ENCODE measurements at places on chromosomes 2 and 18.

DNA sequence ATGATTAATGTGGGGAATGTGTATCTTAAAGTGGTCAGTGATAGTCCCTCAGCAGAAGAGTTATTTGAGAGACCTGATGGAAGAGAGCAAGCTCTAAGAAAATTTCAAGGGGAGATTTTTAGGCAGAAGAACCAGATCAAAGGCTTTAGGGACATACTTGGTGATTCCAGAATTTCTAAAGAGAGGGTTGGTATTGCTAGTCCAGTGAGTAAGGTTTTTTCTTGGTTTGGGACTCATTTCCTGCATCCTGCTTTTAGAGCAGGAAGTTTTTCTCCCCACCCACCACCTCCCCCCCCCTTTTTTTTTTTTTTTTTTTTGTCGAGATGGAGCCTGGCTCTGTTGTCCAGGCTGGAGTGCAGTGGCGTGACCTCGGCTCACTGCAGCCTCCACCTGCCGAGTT is 42.7 kb upstream of the DYSF start:
- no peak for DNase-seq

- peak; percentile 77 for DNase-seq
Measured at GRCh38 chr2:227871375-227871791, at the start of gene DAW1. Gene DAW1, plus strand, starts transcription at chr2:227871631. Its CDS starts 59 bp downstream, at chr2:227871690.

DNA sequence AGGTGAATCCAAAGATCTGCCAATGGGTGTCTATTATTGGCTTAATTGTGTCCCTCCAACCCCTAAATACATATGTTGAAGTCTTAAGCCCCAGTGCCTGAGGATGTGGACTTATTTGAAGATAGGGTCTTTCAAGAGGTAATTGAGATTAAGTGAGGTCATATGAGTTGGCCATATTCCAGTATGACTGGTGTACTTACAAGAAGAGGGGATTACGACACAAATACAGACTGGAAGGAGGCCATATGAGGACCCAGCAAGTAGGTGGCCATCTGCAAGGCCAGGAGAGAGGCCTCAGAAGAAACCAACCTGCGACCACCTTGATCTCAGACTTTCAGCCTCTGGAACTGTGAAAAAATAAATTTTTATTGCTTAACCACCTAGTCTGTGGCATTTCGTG is 121.1 kb upstream of the FN1 start:
- peak; percentile 28 for DNase-seq

GRCh38 chr18:7521226-7521856 is 45.8 kb upstream of the PTPRM start:
- no peak for DNase-seq

DNA sequence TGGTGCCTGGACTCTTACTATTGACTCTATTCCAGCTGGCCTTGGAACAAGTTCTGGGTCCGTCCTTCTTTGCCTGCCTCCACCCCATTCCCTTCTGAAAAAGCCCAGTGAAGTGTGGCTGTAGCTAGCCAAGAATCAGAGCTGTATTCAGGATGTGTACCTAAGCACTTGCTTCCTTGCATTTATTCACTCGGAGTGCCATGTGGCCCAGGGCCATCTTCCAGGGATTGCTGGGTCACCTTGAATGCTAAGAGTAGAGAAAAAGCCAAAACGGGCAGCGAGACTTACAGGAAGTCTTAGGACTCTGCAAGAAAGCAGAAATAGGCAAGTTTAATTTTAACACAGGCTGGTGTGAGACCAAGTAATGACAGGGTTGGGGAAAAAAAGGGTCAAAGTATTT is 4.1 kb downstream of the ITGA6 start:
- no peak for DNase-seq

DNA sequence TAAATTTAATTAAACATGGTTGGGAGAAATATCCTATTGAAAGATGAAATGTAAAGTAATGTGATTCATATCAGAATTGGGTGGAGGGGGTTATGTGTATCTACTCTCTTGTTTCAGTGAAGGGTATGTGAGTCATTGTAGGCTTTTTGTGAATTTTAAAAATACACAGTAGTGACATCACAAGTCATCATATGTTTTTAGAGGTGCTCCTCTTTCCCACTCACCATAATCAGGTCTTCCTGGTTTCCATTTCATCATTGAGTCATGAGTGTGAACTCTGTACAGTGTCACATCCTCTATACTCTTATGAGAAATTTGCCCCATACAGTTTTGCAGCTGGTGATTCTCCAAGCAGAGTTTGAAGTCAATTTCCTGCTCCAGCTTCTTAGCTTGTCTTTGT is 18.8 kb downstream of the FSIP2 start:
- no peak for DNase-seq

GRCh38 chr2:37394263-37394662 is 49.8 kb downstream of the QPCT start:
- no peak for DNase-seq

- no peak for DNase-seq
Measured at GRCh38 chr2:223976635-223977226, 19.5 kb downstream of the MRPL44 start.

DNA sequence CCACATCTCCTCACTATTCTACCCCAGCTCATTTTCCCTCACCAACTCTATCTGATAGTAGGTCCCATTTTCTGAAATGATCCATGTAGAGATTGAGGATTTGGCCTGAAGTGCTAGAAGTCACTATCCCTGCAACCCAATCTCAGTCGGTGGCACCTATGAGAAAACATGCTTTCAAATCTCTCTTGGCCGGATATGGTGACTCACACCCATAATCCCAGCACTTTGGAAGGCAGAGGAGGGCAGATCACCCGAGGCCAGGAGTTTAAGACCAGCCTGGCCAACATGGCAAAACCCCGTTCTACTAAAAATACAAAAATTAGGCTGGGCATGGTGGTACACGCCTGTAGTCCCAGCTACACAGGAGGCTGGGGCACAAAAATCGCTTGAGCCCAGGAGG is 19.1 kb upstream of the MARCHF4 start:
- DNase-seq: no peak

DNA sequence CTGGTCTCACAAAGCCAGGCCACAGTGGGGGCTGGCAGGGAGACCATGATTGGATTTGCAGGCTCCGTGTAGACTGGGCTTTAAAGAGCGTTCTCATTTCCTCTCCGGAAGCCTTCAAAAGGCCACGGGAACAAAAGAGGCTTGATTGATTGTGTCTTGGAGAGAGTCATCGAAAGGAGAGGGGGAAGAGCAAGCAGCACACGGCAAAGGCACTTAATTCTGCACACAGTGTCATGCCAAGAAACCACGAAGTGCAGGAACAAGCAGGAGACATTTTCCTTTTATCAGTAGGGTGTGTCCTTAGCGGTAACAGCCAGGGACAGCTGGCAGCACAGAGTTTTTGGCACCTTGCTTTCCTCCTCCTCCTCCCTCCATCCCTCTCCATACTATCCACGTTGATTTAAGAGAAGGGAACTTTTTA is 47.7 kb downstream of the GLI2 start:
- no peak for DNase-seq

- DNase-seq: no peak
Measured at GRCh38 chr2:180675170-180675569, 305.2 kb upstream of the UBE2E3 start.

GRCh38 chr2:109521233-109522062 is 92.3 kb downstream of the SEPTIN10 start:
- DNase-seq: peak; percentile 57

- DNase-seq: no peak
Measured at GRCh38 chr2:96542357-96542977, 5.9 kb downstream of the ARID5A start.

- DNase-seq: no peak
Measured at GRCh38 chr2:36783246-36783645, 86.7 kb downstream of the VIT start.

- no peak for DNase-seq
Measured at GRCh38 chr2:198376677-198377076, 572.3 kb downstream of the PLCL1 start.

DNA sequence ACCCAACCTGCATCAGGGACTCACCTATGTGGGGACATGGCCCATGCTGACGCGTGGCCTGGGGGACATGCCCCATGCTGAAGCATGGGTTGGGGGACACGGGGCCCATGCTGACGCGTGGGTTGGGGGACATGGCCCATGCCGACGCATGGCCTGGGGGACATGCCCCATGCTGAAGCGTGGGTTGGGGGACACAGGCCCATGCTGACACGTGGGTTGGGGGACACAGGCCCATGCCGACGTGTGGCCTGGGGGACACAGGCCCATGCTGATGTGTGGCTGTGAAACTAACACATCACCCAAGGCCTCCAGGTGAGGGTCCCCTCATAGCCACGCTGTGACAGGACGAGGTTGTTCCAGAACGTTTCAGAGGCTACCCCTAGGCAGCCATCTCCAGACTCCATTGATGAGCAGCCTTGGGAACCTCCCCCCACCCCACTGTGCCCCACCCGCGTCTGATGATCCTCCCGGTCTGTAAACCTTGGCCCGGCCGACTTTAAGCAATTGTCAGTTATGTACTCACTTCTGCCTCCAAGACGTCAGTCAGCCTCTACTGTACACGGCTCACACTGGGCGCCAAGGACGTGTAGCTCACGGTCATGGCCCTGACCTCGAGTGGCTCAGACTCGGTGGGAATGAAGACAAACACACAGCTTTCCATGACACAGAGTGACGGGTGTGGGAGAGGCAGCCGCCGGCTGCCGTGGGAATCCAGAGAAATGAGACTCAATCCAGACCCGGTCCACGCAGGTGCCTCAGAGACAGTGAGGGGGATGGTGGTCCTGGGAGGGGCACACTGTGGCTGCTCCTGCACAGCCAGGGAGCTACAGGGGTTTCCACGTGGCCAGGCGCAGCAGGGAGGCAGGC is 50.2 kb upstream of the SLC66A3 start:
- DNase-seq: no peak

DNA sequence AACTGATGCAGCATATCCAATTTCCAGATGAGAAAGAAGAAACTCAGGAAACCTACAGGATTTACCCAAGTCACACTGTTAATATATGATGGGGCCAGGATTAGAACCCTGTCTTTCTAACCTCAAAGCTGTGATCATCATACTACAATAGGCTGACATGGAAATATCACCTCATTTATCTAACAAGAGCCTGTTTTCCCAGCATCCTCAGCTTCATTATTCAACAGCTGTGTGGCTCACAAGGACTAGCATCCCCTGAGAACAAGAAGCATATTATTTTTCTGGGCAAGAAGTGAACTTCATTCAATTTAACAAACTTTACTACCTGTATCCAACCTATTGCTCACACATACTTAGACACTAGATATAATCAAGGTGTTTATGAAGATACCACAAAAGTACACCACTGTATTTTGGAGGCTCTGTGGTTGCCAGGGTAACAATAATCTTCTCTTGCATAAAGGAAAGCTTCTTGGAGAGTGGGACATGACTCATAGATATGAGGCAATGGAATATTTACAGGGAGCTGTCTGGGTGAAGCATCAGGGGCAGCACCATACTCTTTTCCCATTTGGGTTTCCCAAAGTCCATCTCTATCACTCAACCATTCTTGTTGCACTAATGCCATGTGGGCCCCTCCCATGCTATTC is 218.2 kb downstream of the RAD51AP2 start:
- no peak for DNase-seq

Measured in NCI-H524 (cell line).